ENCODE measurements at places on chromosomes 3 and 15. TPM values are rescaled to one million over a fixed set of nuclear protein-coding genes. Genes with fewer than 3 reads are reported as not detected.

Gene CCDC33
- not detected for total RNA-seq

Gene DUOX2
- 3.6 TPM for total RNA-seq

Gene LIPH
- 10.6 TPM for total RNA-seq

Gene CRELD1
- total RNA-seq, result 46.7 TPM
